CD4-positive, alpha-beta T cell treated with Interleukin-12 subunit alpha and Interleukin-12 subunit beta, for 1 hour (primary cell): ENCODE measurements at places on chromosomes 6 and 20.

- DNase-seq: peak; percentile 51
Measured at GRCh38 chr6:39309942-39310531, 4.2 kb downstream of the KCNK17 start.

- DNase-seq: no peak
Measured at GRCh38 chr20:2902291-2902690, 29.0 kb downstream of the PTPRA start.

DNA sequence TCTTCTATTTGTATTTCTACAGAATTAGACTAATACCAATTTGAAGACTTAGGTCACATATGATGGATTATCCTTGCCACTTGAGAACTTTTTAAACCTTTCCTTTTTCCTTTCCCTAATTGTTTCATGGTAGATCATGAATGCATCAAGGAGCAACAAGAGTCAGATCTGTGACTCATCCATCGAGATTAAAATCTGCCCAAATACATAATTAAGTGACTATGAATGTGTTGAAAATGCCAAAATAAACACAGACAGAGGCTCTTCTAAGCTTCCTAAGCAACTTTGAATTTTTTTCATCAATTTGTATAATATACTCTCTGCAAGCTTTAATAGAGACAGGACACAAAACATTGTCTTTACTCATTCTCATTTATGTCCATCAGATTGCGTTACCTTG lies 23.5 kb upstream of the HTR1E start:
- no peak for DNase-seq

GRCh38 chr6:3355358-3356055 lies 96.8 kb downstream of the PSMG4 start:
- DNase-seq: peak; percentile 53

- no peak for DNase-seq
Measured at GRCh38 chr6:43451939-43452338, 3.4 kb downstream of the DLK2 start.

DNA sequence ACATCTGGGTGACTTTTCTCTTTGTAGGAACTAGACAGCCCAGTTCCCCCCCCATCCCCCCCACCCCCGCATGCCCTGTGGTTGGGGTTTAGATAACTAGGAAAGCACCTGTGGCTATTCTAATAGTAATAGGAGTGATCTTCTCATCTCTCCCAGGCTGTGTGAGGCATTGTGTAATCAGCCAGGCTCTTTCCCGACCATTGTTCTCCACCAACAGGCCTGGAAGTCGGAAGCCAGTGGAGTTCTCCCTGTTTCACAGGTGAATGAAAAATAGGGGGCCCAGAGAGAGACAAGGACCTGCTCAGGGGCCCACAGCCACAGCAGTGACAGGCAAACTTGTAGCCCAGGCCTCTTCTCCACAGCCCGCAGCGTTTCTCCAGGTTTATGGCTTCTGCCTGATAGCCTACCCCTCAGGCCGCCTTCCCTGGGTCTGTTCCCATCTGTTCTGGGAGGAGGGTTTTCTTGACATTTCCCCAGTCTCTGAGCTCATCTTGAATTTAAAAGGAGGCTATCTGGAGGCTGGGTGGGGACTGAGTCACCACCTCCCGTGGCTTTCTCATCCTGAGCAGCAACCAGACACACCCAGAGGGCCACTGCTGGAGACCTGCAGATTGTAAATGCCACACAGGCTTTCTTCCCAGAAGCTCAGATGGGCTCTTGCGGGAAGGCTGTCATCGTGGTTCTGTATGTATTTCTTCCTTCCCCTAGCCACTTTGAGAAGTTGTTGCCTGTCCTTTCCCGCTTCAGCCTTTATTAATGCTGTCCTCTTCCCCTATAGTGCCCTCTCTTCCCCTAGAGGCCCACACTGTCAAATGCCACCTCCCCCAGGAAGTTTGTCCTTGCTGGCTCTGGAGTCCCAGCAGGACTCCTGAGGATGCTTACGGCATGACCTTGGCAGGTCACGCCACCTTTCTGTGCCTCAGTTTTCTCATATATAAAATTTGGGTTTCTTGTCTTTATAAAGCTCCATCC lies 75.9 kb upstream of the MYL9 start:
- peak; percentile 39 for DNase-seq

GRCh38 chr6:112833581-112834131 lies 486.5 kb downstream of the RFPL4B start:
- no peak for DNase-seq

GRCh38 chr6:22940581-22941290 lies 371.4 kb downstream of the HDGFL1 start:
- no peak for DNase-seq

DNA sequence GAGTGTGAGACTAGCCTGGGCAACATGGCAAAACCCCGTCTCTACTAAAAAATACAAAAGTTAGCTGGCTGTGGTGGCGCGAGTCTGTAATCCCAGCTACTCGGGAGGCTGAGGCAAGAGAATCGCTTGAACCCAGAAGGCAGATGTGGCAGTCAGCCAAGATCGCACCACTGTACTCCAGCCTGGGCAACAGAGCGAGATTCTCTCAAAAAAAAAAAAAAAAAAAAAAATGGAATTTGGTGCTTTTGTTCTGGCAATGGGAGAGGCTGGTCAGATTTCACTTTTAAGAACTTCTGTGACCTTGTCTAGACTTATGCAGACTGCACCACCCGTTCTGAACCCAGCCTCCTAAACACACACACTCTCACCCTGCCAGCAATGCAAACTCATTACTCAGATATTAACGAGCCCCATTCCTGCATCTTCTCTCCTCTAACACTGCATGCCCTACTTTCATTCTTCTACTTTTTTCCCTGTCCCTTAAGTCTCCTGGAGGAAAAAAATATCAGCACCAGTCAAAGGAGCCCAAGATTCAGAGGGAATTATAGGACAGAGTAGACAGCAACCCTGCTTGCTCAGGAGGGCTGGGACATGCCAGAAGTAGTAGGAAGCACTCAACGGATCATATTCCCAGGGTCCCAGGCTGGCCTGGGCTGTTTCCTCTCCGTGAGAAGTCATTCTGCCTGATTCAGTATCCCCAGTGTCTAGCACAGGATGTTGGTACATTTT lies 4.4 kb downstream of the MOCS1 start:
- DNase-seq: no peak

GRCh38 chr20:54708229-54708628 lies 232.8 kb downstream of the DOK5 start:
- DNase-seq: no peak

DNA sequence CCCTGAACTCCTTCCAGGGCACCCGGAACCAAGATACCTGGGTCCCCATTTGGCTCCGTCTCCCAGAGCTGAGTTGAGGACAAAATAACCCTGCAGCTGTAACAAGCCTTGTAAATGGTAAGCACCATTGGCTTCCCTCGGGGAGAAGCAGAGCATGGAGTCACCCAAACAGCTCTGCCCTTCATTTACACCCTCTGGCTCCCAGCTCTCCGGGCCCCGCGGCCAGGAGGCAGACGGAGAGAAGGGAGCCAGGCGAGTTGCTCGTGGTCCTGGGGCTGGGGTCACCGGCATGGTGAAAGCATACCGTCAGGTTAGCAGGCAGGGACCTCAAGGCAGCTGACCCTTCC lies 2.1 kb downstream of the TFEB start:
- no peak for DNase-seq

GRCh38 chr6:108952776-108953486 lies 104.7 kb downstream of the ARMC2 start:
- DNase-seq: no peak

- DNase-seq: no peak
Measured at GRCh38 chr20:47133809-47134456, 222.6 kb downstream of the ZMYND8 start.

GRCh38 chr6:11971154-11971553 lies 41.0 kb upstream of the HIVEP1 start:
- no peak for DNase-seq

DNA sequence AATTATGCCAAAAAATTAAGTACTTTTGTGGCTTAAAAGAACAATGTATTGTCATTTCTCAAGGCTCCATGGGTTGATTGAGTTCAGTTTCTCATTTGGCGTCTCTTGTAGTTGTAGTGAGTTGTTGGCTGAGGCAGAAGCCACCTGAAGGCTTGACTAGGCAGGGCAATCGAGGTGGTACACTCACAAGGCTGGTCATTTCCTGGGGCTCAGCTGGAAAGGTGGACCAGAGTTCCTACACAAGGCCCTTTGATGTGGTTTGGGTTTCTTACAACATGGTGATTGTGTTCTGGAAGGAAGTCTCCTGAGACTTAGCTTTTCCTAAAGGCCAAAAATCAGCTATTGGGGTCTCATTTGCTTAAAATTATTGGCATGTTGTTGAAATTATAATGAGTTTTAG lies 22.6 kb downstream of the MAS1 start:
- no peak for DNase-seq

- no peak for DNase-seq
Measured at GRCh38 chr20:25372584-25373336, 17.9 kb downstream of the ABHD12 start.

- DNase-seq: no peak
Measured at GRCh38 chr6:125639466-125640020, 109.9 kb upstream of the HEY2 start.

DNA sequence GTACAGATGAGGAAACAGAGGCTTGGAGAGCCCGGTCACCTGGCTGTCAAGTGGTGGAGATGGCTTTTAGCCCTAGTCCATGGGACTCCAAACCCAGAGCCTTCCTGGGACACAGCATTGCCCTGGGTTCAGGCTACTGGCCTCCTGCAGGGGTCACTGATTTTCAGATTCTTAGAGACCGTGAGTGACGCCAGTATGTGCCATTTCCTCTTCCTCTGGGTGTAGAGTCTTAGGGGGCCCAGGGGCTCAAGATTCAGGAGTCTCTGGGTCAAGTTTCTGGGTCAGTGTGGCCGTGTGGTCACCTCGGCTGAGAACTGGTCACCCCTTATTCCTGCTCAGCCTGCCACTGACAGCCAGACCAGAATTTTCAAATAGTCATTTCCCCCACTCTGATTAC lies 574 bp downstream of the ARHGAP40 start:
- DNase-seq: no peak

DNA sequence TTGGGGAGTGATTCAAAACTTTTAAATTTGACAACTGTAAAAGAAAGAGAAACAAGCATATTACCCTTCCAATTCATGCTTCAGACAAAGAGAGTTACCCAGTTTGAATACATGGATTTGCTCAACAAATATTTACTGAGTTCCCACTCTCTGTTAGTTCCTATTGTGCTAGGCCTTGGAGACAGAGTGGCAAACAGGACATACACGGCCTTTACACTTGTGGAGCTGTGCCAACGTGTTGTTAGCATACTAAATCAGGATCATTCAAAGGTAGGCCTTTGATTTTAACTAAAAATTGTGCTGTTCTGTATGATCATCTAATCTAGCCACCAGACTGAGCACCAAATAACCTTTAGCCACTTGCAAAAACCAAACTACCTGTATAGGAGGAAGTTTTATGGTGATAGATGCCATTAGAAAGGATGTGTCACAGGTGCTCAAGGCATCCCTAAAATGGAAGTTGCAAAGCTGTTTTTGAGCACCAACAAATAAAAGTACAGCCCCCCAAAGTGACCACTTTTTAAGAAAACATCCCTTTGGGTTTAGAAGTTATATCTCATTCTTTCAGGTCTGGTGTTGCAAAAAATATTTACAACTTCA lies 84.5 kb downstream of the CHD6 start:
- DNase-seq: no peak

- no peak for DNase-seq
Measured at GRCh38 chr6:46184114-46184513, 13.3 kb upstream of the ENPP5 start.

- no peak for DNase-seq
Measured at GRCh38 chr20:48373555-48373934, 454.3 kb downstream of the PREX1 start.

DNA sequence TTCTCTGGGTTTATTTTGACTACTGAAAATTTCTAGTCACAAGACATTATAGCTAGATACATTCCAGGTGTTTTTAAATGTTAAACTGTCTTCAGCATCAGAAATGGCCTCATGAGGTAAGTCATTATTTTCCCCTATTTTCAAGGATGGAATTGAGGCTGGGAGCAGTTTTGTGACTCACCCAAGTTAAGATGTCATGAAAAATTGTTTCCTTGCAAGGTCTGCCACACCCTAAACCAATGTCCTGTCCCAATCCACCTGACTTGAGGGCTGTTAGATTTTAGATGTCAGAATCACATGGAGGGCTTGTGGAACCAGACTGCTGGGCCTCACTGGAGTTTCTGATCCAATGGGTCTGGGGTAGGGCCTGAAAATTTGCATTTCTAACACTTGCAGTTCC lies 16.9 kb downstream of the SLC22A3 start:
- no peak for DNase-seq

DNA sequence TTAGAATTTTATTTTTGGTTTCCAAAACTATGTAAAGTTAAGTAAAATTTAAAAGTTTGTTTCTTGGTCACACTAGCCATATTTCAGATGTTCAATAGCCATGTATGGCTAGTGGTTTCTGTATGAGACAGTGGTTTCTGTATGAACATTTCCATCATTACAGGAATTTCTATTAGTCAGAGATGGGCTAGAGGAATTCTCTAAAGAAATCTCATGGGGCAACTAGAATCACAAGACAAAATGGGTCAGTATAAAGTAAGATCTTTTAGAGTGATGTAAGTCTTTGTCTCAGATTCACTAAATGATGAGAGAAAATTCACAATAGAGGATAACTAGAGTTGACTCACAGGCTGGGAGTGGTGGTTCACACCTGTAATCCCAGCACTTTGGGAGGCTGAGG lies 149.0 kb downstream of the FUT9 start:
- DNase-seq: no peak

DNA sequence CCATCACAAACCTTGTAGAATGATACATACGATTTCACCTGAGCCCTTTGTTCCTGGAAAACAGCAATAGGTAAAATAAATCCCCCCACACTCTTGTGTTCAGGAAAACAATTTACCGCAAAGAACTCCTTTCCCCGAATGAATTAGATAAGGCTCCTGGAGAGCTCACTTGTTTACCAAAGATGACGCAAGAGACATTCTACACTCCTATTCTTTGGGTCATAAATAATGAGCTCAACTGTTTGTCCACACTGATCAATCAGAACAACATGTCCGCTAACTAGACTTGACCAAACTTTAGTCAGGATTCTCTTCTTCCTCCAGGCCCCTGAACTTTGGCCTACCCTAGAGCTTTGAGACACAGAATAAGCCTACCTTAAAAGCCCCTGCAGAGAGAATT lies 271.9 kb upstream of the OPRM1 start:
- no peak for DNase-seq
